ENCODE measurements at places on chromosomes 12 and 14.

GRCh38 chr12:47238669-47239114 lies 158.9 kb upstream of the AMIGO2 start:
- DNase-seq, result no peak

DNA sequence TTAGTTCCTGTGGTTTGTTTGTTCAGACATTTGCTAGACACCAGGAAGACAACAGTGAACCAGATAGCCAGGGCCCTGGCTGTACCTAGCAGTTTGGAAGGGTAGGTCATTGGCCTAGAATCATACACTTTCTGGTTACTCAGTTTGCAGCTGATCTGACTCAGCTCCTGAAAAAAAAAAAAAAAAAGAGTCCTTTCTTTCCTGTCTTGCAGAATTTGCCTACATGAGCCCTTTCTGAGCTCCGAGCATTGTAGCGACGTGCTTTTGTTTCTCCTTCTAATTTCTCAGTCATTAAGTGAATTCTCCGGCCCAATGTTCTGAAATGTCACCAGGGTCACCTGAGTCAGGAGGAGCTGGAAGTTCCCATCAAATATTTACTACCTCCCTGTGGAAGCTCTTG lies 2.4 kb downstream of the CABP1 start:
- DNase-seq, result no peak

GRCh38 chr12:25387732-25388050 lies 137.0 kb upstream of the KRAS start:
- DNase-seq, result no peak

DNA sequence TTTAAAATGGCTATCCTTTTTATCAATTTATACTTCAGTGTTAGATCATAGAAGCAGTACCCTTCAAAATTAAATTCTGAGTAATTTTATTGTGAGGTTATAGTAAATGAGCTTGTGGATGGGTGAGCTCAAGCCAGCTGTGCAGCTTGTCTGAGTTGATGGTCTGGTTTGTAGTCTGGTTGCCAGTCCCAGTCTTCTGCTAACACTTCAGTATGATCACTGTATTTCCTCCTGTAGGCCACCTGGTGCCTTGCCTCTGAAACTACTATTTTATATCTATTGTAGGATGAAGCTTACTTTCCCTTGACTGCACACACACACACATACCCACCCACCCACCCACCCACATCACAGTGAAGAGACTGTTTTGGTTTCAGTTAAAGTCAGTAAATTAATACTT lies 496.4 kb downstream of the PCNX1 start:
- peak; percentile 20 for DNase-seq

Data from RPMI8226 (cell line).